Stimulated activated CD4-positive, alpha-beta T cell treated with anti-CD3 and anti-CD28 coated beads, Interleukin-2, amount 100 ng/mL, for 48 hours (primary cell): ENCODE measurements at places on chromosomes 1 and 21.

- no peak for DNase-seq
These were observed 32.1 kb downstream of the TMPRSS2 start for GRCh38 chr21:41475714-41476420.

DNA sequence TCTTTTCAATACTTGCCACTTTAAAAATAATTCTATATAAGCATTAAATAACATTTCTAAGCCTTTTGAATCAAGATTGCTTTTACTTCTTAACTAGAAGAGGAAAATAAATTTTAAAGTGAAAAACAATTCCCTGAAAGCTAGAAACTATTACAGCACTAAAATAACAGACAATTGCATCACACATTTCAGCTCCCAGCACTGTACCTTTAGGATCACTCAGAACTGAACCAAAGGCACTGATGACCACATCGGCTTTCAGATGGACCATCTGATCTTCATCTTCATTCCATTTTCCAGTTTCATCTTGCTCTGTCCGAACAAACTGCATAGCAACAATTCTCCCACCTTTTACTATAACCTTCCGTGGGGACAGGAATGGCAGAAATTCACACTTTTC, 347.3 kb downstream of the DPYD start:
- no peak for DNase-seq

DNA sequence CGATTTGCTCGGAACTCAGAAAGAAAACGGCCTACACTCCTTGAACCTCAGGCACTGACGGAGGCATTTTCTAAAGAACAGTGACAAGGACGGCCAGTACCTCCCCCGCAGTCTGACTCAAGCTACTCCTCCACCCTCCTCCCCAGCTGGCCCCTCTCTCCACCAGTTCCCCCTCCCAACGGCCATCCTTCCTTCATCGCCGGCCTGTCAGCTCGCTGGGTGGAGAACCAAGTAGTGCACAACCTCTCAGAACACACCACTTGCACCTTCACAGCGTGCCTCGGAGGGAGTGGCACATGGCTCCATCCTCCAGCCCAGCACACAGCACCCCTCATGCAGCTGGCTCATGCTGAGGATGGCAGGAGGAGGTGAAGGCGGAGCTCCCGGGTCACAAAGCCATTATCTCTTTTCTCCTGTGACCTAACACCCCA, 58.8 kb downstream of the TOR1AIP2 start:
- no peak for DNase-seq

DNA sequence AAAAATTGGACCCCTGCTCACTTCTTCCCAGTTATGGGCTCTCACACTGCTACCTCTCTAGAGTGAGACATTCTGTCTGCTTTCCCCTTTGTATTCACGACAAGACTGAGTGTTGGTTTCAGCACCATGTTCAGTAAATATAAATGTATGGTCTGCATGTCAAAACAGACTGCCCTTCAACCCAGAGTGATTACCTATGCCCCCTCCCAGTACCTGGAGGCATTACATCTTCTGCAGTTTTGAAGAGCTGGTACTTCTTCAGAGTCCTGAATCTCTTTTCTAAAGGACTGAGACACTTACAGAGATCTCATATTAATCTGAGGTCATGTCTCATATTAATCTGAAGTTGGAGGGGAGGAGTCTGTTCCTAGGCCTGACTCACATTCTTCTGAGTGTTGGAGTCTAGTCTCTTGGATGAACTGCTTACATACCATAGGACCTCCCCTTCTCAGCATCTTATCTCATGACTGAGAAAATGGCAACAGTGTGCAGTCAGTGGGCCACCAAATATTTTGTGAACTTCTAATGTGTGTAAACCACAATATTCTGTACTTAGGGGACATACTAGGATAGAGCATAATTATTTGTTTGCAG, 80.3 kb downstream of the RGL1 start:
- no peak for DNase-seq

GRCh38 chr1:94840808-94841207, 20.7 kb downstream of the SLC44A3 start:
- DNase-seq: no peak

DNA sequence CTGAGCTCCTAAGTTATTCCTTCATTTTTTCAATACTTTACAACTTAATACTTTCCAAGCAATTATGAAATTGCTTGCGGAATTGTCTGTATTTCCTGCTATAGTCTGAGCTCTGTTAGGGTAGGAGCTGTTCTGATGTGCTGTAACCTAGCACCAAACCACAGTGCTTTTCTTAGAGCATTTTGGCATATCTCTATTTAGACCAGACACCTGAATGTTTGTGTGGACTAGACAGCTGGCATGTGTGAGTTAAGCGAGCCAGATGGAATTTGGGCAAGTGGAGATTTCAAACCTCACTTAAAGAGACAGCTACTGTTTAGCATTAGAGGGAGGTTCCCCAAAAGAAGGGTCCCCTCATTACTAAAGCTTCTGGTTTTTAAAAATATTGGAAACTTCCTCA, 106.1 kb downstream of the RWDD3 start:
- no peak for DNase-seq

GRCh38 chr1:31703431-31704270, at the start of gene COL16A1:
TSS of gene COL16A1 (minus strand) at chr1:31704017. CDS start at chr1:31702193, 1,824 bp downstream.
- DNase-seq: no peak

DNA sequence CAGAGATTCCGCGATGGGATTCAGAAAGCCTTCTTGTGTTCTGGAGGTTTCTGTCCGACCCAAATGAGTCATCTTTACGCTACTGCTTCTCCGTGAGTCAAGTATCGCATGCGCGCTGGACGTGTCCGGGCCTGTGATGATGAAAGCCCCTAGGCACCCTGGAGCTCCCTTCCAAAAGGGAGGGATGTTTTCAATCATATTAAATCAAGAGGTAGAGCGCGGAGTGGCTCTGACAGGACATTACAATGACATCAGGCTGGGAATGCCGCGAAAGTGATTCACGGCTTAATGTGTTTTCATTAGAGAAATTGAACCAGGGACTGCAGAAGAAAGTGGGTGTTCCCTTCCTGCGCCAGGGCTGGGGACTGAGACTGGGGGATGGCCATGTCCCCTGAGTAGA, 48.5 kb downstream of the AJAP1 start:
- DNase-seq: no peak

GRCh38 chr21:31937303-31937702, 64.5 kb downstream of the HUNK start:
- no peak for DNase-seq

DNA sequence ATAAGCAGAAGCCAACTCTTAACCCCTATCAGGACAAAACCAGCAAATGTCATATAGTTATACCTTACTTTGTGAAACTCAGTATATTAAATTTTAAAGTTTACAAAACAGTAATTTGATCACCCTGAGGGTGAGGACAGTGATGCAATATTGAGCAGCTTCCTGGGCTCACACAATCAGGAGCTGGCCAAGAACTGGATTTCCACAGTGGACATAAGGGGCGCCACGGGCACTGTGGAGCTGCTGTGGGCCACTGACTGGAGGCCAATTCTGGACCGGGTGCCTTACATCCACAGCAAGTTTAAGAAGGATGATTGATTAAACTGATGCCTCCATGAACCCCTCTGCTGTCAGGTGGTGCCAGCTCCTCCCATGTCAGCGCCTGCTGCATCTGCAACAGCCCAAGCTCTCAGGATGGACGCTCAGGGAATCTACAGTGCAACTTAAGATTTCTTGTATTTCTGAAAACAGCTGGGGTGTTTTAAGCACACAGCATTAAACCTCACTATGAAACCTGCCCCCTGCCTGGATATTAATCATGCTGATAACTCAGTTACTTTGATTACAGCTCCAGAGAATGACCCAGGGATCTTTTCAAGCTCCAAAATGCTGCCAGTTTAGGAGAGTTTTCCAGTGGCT, 55.9 kb downstream of the TOR3A start:
- no peak for DNase-seq

- DNase-seq: no peak
These were observed 14.4 kb downstream of the ELAVL4 start for GRCh38 chr1:50123071-50123470.

DNA sequence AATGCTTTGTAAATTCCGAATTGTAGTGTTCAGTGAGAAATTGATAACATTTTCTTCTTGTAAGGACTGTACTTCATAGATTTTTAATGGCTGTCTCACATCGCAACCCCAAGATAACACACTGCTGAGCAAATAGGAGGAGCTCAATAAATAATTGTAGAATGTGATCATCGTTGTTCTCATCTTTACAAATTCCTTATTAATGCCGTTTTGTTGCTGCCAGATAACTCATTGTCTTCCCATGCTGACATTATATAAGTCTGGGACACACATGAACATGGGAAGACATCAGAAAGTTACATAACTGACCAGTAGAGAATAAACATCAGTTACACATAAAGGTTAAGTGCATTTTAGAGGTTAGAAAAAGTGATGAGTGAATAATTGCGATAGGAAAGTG, 46.4 kb upstream of the TSPAN2 start:
- DNase-seq: no peak
